ENCODE measurements at places on chromosomes 1 and 21.

DNA sequence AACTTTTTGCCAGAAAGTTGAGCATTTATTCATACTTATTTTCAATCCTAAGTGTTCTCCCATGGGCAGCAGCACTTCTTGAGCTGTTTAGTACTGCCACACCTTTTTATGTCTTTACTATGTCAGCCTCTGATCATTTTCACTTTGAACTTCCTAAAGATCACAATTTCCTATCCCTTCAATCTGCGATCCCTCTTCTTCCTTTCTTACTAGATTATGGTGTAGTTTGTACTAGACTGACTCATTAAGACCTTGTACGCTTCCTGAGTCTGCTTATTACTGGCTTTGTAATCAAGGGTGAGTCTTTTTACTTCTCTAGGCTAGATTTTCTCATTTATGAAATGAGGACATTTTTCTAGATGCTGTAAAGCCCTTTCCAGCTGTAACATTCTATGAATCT lies 55.1 kb downstream of the LRIG2 start:
- DNase-seq = no peak

DNA sequence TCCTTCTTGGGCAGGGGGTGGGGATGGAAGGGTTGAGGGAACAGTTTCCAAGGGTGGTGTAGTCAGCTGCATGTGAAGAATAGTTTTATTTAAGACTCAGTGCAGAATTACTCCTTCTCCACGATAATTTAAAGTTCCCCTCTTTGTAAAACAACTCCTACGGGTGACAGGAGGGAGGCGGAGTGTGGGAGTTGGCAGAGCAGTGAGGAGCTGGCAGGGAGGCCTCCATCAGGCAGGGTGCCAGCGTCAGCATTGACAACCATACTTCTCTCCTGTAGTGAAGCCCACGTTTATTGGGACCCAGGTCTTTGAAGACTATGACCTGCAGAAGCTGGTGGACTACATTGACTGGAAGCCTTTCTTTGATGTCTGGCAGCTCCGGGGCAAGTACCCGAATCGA lies 93.8 kb downstream of the MTR start:
- no peak for DNase-seq

DNA sequence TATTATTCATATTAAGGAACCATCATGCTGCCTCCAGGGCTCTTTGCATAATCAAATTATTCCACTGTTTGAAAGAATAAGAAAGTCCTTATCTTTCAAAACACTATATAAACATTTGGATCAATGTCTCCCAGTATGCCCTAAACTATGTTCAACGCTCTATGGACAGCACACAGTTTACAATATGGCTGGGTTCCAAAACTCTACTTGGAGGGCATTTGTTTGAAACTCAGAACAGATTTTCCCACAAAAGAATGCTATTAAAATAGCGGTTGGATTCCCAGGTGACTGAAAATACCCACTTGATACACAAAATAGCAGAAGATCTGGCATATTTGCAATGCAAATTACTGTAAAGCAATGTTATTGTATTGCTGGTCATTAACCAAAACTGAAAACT lies 3.2 kb downstream of the HAO2 start:
- no peak for DNase-seq

DNA sequence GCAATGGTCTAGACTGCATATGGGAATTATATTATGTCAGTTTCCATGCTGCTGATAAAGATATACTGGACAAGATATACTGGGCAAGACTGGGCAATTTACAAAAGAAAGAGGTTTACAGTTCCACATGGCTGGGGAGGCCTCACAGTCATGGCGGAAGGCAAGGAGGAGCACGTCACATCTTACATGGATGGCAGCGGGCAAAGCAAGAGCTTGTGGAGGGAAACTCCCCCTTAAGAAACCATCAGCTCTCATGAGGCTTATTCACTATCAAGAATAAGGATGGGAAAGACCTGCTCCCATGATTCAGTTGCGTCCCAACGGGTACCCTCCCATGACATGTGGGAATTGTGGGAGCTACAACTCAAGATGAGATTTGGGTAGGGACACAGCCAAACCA lies 21.2 kb downstream of the CCT8 start:
- DNase-seq = no peak

GRCh38 chr1:219817914-219818313 lies 110.4 kb downstream of the SLC30A10 start:
- no peak for DNase-seq

GRCh38 chr1:180911640-180912191 lies 981 bp upstream of the KIAA1614 start:
- no peak for DNase-seq

DNA sequence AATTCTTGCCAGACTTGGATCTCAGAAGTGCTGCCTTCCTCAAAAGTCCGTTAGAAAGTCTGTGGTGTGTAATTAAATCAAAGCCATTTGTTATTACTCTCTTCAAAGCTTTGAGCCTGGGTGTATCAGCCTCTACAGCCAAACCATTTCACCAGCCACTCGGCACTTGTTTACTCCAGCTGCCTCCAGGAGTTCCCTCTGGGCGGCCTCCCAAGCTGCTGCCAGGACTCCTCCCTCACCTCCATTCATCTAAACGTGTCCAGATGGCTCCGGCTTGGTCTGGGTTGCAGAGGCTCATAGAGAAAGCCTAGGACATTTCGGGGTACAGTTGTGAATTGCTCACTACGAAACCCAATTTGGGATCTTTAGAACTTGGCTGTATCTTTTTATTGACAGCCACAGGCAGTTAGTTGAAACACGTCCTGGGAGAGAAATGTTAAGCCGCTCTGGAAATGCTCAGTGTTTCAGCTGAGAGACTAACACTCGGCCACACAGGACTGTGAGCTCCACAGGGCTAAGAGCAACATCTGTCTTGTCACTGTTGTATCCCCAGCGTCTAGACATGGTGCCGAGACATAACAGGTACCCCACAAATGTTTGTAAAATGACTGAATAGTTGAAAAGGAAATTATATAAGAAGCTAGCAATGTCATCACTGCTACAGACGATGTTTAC lies 116.9 kb upstream of the NGF start:
- DNase-seq = no peak

DNA sequence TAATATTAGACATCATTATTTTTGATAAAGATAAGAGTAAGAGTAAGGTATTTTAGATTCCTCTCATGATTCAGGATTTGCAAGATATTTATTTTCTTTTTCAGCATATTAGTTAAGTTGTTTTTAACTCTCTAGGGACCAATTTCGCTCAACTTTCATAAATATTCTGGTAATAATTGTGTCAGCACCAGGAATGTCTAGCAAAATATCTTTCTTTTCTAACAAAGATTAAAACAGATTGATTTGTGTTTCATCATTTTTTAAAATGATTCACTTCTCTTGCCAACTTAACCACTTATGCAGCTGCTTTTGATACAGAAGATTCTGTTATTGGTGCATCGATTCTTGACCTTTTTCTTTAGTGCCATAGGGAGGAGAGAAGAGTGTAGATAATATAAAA lies 172.8 kb upstream of the PTGFR start:
- no peak for DNase-seq

- DNase-seq = no peak
Measured at GRCh38 chr1:159960721-159961381, 6.8 kb upstream of the SLAMF9 start.

- DNase-seq = no peak
Measured at GRCh38 chr1:12475947-12476346, 142.1 kb downstream of the DHRS3 start.

DNA sequence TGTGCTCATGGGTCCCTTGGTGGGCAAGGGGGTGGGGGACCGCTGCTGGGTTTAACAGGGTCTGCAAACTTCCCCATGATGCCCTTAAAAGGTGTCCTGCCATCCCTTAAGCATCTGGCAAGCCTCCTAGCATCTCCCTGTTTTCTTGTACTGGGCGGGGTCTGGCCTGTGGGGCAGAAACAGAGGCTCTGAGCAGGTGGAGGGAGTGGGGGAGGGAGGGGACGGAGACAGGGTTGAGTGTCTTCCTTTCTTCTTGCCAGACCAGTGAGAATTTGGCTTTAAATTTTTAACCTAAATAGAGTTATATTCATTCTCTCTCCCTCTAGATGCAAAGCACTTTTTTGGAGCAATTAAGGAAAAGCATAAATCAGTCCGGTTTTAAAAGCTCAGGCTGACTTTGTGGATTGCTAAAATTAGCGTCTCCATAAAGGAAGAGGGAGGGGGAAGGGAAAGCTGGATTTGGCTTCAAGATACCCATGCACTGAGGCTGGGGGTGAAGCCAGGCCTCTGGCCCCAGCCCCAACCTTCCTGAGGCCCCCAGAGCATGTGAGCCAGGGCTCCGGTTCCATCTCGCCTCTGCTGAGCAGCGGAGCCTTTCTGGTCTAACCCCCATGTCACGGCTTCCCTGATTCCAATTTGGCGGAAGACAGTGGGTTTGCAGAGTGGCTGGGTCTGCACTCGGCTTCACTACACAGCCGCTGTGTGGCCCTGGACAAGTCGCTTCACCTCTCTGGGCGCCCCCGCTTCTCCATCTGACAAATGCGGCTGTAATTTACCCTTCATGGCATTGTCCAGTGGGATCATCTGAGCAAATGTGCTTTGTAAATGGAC lies 25.3 kb downstream of the IGSF21 start:
- DNase-seq = no peak

DNA sequence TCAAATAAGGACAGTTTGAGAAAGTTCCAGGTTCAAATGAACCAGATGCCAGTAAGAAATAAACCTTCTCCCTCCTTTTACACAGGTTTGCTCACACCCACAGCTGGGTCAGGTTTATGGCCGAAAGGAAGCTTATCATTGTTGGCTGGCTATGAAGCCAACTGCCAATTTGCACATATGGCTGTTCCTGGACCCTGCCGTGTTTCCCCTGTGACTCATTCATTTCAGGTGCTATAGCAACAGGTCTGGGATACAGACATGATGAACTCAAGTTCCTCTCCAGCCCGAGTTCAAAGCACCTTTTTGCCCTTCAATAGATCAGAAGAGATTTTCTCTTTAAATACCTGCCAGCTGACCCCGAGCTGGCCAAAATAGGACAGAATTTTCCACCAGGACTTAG lies 134.4 kb upstream of the SMYD2 start:
- DNase-seq = no peak

- DNase-seq = no peak
Measured at GRCh38 chr1:18426580-18426979, 54.1 kb upstream of the KLHDC7A start.

- DNase-seq = no peak
Measured at GRCh38 chr1:227317011-227317451, 1.3 kb downstream of the CDC42BPA start.

GRCh38 chr21:37562920-37563640 lies 196.5 kb downstream of the DYRK1A start:
- no peak for DNase-seq

DNA sequence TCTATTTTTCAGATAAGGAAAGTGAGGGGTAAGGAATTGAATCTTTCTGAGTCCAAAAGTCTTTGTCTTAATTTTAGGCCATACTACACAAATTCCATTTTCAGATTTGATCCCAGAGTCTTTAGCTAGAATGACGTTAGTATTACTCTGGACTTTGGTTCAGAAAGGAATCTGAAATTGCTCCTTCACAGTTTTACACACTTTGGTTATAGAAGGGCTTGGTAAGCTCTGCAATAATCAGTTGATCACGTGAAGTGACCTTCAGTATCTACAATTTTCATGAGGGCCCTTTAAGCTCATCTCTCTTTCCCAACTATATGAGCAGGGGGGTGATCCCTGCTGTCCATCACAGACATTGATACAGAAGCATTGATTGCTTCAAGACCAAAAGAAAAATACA lies 103.4 kb upstream of the ESRRG start:
- DNase-seq = no peak

DNA sequence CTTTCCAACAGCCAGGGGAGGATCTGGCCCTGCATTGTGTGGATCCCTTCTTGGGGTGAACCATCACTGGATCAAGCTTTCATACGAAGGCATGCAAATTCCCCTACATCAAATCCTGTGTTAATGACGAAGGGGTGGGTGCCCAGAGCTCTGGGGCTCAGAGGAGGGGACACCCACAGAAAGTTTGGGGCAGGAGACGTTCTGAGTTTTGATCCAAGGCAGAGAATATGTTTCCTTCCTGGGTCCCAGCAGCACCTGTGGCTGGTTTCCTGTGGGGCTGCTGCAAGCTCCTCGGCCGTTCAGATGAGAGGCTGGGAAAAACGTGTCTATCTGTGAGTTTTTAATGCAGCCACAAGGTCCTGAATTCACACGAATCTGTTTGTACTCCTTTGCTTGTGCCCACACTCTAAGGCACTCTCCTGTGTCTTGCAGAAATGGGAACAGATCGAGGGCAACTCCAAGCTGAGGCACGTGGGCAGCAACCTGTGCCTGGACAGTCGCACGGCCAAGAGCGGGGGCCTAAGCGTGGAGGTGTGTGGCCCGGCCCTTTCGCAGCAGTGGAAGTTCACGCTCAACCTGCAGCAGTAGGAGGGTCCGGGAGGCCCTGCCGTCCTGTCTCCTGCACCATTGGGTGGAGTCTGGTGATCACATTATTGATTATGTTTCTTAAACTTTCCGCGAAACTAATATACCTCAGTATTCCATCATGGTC lies 147.1 kb downstream of the PGBD5 start:
- DNase-seq = no peak

Measured in activated CD8-positive, alpha-beta memory T cell treated with anti-CD3 and anti-CD28 coated beads, Interleukin-2, amount 50 U/mL, for 4 hours (primary cell).